Activated CD4-positive, alpha-beta T cell treated with anti-CD3 and anti-CD28 coated beads, Interleukin-2, amount 50 U/mL, for 48 hours (primary cell): ENCODE measurements at places on chromosomes 5 and 9.

DNA sequence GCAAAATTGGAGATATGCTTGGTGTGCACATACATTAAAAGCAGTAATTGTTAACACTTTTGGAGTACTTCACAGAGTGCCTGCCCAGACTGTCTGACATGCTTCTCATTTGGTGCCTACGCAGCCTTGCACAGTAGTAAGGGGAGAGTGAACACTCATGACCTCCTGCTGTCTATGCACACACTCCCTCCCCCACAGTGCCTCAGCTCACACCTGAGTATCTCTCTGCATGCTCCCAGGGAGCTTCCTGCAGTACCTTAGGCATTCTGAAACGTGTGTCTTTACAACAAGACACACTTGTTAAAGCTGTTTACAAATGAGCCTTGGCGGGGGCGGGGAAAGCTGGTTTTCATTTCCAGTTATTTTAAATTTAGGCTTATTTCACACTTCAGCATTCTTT, 18.0 kb downstream of the MAP3K1 start:
- peak; percentile 30 for DNase-seq

GRCh38 chr9:126125992-126126409, 200.6 kb upstream of the MVB12B start:
- no peak for DNase-seq

DNA sequence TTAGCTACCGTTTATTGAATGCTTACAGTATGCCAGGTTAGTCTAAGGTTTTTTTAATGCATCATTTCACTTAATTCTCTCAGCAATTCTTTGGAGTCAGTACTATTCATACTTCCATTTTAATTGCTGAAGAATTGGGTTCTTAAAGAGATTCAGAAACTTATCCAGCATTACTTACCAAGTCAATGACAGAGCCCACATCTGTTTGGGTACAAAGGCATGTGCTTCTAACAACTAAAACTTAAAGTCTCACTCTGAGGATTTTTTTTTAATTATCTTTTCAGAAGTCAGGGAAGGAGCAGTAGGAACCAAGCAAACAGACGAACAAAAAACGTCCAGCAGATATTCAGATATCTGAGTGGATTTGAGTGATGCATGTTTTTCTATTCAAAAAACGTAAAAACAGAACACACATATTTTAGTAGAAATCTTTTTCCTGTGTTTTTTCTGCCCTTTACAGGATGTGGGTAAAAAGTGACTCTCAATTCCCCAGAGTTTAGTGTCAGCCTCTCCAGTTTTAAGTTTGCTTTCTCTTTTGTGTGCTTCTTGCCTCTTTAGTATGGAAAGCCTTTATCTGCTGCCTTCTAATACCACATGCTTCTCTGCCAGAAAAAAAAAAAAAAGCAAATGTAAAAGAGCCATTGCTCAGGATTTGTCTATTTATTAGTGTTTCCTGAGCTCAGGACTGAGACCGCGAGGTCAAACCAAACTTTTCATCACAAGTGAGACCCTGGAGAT, 118.0 kb downstream of the PRKACG start:
- DNase-seq = no peak

DNA sequence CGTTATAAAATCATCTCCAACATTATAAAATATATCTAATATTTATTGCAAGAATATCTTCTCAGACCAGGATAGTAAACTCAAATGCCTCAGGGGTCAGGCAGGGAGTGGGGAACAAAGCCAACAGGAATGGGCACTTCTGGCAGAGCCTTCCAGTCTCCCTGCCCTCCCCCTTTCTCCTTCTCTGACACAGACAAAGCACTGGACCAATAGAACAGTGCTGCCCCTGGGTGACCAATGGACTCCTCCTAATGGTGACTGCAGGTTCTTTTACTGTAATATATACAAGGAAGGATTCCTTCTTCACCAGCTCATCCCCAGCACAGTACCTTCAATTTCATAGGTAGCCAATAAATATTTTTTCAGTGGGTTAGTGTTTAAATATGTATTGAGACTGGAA, 31.1 kb upstream of the MAMDC2 start:
- DNase-seq = no peak

DNA sequence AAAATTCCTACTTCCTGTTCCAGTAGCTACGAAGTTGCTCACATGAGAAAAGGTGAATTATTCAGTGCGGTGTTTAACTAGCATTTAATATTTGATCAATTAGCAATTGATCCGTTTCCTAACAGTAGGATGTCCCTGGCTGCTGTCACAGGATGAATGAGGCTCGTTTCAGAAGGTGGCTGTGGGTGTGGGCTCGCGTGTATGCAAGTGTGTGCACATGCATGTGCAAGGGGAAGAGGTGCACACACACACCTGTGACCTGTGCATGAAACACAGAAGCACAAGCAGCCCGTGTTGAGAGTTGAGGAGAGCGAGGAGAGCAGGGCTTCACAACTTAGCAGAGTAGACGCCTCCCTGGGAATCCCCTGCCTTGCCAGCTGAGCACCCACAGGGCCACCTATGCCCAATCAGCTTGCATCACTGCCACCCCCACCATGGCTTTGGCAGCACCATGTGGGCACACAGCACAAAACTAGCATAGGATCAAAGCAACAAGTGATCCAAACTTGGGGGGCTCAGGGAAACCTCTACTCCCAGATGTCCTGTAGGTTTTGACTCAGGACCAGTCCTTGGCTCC, 107.2 kb downstream of the C5orf15 start:
- DNase-seq = no peak

GRCh38 chr5:97074859-97075489, 67.4 kb downstream of the LIX1 start:
- no peak for DNase-seq

- DNase-seq = no peak
These were observed 12.4 kb downstream of the PCDH12 start for GRCh38 chr5:141945511-141946051.

GRCh38 chr5:35754481-35754880, 102.2 kb upstream of the IL7R start:
- DNase-seq = no peak

DNA sequence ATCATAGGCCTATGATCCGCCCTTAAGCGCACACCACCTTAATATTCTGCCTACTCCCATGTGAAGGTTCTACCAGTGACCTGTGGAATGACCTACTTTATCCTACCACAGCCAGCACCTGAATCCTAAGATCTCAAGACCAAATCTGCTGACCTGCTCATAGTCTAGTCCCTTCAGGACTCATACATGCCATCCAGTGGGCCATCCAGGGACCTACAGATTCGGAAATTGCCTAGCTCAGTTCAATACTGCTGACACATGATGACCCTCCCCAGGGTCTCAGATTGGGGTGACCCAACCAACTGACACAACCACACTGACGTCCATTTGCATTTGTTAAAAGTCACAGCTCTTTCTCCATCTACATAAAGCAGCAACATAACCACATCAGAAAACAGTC, 443.8 kb upstream of the ST8SIA4 start:
- DNase-seq = no peak

DNA sequence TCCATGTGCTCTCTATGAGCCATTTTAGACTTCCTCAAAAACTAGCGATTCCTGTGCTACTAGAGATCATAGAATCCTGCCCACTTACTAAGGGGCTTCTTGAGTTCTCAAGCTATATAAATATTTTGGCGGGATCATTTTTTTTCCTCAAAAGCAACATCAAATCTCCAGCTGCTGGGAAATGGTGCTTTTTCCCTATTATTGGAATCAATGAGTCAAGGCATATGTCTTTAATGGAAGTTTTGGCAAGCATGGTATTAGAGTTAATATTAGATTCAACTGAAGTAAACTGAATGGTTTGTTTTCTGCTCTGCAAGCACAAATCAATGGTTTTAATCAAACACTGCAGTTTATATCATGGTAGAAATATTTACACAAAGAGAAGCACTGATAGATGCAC, 369.9 kb upstream of the PTGER4 start:
- no peak for DNase-seq

DNA sequence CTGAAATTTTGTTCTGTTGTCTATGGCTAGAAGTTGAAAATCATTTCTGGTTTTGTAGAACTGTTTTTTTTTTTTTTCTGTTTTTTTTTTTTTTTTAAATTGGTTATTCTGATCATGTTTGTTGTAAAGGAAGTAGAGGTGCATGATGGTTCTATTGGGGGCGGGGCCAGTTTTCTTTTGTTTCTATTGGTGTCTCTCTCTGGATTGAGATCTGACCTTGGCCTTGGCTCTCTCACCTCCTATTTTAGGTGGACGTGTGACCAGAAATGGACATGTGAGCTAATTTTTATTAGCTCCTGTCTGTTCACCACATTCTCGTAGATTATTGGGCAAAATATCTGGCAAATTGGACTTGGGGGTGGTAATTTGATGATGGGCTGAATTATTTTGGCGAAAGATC, 3.2 kb downstream of the ZNF618 start:
- DNase-seq = no peak

DNA sequence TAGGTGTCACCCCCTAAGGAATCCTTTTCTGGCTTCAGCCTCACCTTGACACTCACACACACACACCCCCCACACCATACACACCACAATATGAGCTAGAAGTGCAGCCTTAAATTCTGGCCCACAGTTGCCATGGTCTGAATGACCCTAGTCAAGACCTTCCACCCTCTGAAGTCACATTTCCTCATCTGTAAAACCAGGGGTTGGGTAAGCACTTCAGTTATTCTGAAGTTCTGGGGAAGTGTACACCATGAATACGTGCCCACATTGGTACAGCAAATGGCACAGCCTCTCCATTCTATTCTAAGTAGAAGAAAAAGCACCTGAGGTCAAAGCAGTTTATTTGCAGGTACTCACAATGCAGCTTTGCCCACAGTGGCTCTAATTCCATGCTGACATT, 372.8 kb upstream of the KLF4 start:
- DNase-seq = no peak

- no peak for DNase-seq
These were observed 189.4 kb downstream of the CCDC192 start for GRCh38 chr5:127892467-127893207.

DNA sequence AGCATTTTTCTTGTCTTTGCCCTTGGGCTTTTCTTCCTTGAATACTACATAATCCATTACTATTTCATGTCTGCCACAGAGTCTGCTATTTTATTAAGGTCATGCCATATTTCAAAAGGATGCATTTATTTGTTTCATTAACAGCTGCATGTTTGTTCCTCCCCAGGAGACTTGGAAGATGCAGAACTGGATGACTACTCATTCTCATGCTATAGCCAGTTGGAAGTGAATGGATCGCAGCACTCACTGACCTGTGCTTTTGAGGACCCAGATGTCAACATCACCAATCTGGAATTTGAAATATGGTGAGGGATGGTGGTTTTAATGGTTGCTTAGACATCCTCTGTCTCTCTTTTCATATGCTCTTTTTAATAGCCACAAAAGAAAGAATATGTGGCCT, 4.0 kb downstream of the IL7R start:
- no peak for DNase-seq

GRCh38 chr9:32405506-32405905, 21.1 kb downstream of the ACO1 start:
- no peak for DNase-seq

DNA sequence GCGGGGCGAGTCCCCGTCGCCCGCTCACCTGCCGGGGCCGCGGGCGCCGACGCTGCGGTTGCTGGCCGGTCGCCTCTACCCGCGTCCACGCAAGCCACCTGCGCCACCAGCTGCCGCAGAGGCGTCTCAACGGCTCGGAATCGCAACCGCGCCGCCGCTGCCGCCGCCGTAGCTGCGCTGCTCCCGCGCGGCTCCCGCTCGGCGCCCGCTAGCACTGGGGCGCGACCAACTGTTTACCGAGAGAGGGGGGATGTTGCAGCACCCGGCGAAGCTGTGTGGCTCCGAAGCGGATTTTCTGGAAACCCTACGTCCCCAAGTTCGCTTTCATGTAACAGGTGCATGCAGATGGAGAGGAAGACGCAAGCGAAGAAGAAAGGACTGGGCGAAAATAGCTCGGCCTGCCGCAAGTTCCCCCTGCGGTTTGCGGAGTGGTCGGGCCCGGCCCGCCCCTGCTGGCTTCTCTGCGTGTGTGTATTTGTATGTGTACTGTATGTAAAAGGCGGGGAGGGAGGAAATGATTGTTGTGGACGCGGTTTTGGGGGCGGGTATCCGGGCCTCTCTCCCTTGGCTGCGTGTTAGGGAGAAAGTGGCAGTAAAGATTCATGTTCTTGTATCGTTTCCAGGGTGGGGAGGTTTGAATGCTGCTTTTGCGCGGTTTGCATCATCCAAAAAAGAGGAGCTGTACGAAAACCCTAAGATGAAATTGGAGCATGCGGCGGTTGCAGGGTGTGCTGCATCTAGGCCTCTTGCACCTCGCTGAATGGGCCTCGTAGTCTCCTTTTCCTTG, at the start of gene PSIP1:
Gene PSIP1, minus strand, starts transcription at position 182 of the 787 bp plus-strand sequence. CDS start 782 bp downstream, outside the sequence.
- peak; percentile 85 for DNase-seq

DNA sequence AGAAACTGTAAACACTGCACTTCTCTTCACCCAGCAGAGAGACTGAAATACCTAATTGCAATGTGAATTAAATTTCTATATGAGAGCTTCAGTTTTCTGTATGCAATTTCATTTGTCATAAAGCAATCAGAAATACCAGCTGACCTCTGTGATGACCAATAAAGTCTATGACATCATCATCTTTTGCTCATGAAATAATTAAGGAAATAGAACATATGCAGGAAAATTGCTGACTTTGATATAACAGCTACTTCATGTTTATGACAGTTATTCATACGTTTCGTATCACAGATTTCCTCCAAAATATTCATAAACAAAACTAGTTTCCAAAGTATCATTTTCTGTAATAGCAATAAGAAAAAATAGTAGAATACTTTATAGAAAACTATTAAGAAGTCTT, 652.3 kb downstream of the SLCO4C1 start:
- no peak for DNase-seq

DNA sequence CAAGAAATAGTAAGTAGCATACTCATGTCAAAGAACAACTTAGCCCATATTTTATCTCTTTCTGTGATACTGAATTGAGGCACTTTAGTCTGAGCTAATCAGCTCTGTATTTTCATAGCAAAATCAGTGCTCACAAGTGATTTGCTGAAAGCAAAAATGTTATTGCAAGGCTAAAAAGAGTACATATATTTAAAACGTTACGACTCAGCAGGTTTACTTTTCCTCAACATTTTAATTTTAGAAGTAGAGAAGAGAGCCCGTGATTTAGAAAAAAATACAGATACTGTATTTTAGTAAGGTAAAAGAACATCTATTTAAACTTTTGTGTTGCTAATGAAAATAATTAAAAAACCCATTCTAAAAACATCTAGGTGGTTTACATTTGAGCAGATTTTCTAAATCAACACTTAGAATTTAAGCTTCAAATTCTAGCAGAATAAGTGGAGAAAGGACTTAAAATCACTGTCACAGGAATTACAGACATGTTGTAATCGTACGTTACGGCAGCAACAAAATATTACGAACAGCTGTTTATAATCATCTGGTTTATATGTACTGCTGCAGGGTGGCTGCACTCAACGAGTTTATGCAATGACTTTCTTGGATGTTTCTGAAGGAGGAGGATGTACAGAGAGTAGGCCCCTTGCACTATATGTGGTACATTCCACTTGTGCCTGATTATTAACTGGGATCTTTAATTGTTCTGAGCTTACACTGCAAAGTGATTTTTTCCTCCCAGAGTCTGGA, 20.1 kb downstream of the SREK1 start:
- DNase-seq = no peak

DNA sequence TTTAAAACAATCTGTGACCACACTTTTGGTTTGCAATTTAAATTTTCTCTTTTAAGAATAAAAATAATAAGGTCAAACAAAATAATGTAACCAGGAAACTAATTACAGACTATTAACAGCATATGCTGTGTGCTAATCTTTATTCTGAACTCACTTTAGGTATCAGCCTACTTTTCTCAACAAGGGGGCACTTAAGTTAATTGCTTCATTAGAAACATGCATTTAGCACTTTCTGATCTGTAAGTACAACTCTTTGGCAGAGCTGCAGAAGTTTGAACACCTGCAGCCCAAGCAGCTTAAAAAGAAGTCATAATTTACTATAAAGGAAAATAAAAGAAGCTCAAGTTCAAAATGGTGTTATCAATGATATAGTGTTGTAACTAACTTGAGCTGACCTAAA, 21.7 kb downstream of the XRCC4 start:
- DNase-seq = no peak
